Stimulated activated CD8-positive, alpha-beta memory T cell treated with anti-CD3 and anti-CD28 coated beads, Interleukin-4, amount 100 ng/mL, for 1 hour (primary cell): ENCODE measurements at places on chromosomes 12 and 14.
A peak's percentile ranks its signal among the peaks of the same experiment; 100 is the strongest.

DNA sequence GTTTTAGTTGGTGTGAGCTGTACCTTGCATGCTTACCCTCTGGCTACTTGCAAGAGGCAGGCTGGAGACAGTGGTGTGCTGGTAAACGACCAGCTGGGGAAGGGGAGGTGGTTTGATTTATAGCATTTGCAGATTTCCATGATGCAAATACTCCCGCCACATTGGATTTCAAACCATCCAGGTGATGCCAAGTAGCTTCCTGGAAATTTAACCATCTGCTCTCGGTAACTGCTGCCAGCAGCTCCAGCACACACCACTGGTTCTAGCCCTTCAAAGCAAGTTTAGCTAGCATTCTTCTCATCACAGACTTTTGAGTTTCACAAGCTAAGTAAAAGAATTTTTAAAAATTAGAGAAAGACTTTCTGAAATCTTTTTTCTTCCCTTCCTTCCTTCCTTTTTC is 104.5 kb upstream of the AMIGO2 start:
- DNase-seq = no peak

GRCh38 chr14:104865631-104866441 is 768 bp downstream of the CEP170B start:
- no peak for DNase-seq

DNA sequence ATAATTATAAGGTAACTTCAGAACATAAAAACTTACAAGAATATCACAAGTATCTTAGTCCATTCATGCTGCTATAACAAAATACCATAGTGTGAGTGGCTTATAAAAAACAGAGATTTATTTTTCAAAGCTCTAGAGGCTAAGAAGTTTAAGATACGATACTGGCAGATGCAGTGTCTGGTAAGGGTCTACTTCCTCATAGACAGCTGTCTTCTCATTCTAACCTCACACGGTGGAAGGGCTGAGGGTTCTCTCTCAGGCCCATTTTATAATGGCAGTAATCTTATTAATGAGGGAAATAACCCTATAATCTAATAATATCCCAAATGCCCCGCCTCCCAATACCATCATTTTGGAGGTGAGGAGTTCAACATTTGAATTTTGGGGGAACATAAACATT is 23.7 kb upstream of the OSBPL8 start:
- no peak for DNase-seq

- no peak for DNase-seq
These were observed 886 bp downstream of the SIX1 start for GRCh38 chr14:60648249-60648933.

GRCh38 chr12:115096588-115097397 is 412.8 kb upstream of the TBX3 start:
- no peak for DNase-seq

DNA sequence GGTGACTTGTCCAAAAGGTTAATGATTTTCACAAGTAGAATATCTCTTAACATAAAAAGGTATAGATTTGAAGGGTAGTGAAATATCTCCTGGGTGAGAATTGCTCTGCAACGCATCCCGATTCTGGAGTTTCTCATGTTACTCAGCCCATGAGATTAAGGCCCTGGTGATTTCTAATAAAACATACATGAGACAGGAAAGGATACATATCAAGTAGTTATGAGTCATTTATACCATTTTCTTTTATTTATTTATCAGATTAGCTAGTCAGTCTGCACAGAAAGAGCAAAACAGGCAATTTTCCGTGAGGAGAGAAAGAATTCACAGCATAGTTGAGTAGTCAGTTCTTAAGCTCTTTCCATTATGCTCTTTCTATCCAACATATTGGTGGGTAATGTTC is 535.6 kb upstream of the ATP2B1 start:
- DNase-seq = no peak

- no peak for DNase-seq
These were observed 156.4 kb upstream of the PLXNC1 start for GRCh38 chr12:93991829-93992461.

DNA sequence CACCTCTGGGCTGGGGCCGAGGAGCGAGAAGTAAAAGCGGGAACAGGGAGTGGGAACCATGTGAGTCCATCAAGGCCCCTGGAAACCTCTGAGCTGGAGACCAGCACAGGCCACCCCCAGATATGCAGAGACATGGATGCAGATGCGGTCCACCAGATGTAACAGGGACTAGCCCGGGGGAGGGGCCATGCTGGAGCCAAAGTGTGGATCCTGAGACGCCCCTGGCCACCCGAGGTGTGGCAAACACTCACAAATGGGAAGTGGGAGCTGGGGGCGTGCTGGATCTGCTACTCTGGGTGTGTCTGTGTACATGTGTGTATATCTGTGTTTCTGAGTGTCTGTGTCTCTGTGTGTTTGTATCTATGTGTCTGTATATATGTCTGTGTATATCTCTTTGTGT is 12.8 kb downstream of the MYL2 start:
- DNase-seq = no peak

DNA sequence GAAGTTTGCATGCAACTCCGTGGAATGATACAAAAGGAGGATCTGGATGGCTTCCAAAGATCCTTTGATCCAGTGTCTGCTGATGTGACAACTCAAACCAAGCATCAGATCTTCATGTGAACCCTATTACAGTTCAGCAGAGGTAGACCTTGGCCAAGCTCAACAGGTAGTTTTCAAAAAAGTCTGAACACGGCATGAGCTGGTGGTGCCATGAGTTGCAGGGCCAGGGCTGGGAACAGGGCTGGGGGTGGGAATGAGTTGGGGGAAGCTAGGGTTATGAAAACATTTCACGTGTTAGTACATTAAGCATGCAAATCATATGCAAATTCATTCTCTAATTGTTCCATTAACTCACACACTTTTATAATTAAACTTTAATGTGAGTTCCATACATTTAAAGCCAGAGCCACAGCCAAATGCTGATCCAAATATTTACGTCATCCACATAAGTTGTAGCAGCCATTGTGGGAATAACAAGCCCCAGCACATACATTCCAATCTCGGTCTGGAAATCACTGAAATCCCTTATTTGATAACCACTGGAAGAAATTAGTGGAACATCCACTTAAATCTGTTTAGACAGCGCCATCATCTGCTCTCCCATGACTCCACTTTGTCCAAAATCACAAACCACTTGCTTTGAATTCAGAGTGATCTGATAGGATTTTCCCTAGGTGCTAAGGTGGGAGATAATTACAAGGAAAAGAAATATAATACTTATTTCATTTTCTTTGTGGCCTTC is 158.5 kb downstream of the APAF1 start:
- DNase-seq = no peak

DNA sequence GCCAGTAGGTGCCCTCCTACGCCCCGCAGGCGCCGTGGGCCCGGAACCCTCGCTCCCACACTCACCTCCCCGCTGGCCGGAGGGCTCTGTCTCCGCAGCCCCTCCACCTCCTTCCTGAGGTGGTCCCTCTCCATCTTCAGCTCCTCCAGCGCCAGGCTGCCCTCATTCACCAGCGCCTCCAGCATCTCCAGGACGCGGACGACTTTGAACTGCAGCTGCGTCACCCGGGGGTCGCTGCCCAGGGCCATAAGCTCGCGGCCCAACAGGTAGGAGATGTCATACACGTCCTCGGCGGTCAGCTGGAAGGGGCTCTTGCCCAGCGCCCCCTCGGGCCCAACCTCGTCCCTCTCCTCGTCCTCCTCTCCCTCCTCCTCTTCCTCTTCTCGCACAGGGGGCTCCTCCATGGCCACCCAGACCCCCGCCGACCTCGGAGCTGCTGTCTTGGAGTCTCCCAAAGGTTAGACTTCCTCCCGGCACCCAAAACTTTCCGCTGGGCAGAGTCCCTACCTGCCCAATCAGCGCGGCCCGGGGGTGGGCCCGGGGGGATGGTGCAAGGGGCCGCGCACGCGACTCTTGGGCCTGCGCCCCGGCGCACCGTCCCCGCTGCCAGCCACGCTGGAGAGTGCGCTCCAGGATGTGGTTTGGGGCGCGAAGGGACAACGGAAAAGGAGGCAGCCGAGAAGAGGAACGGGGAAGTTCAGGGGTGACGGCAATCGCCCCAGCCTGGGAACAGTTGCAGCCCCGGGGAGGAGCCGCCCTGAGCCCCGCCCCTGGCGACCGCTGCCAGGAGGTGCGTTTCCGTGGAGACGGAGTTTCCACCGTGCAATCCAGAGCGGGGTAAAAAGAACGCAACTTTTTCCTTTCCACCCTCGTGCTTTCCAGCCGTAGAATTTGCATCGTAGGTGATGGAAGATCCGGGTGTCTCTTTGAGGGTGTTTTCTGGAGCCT is at the start of gene RILPL2:
Gene RILPL2 (minus strand): TSS at position 668 of the 948 bp plus-strand sequence. CDS start 264 bp downstream, at position 404.
- peak; percentile 86 for DNase-seq

DNA sequence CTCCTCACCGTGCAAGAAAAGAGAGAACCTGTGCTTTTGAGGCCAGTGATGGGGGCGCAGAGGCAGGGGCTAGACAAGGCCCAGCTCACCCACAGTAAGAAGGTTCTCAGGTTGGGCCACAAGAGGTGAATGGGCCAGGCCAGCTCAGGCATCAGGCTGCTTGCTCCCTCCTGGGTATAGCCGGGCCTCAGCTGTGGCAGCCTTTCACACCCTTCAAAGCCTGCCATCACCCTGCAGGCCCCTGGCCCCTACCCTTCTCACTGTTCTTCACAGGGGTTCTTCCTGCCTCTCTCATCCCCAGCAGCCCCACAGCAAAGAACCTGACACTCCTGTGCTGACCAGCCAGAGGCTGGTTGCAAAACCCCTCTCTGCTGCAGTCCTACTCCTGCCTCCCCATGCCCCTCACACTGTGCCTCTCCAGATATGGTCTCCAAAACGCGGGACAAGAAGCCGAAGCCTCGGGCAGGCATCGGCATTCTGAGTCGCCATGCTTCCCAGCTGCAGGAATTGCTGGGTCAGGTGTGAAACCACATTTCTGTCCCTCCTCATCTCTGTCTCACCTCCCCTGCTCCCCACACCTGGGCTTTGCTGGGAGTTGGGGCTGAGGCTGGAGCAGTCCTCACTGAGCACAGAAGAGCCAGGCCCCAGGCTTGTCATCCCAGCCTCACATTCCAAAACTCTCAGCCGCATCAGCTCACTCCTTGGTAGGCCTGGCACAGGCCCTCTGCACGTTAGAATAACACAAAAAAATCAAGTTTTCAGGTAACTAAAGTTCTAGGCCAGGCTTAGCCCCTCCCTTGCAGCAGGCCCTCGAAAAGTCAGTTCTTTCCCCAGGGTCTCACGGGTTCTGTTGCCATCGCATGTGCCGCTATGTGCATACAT is 6.9 kb upstream of the FAIM2 start:
- no peak for DNase-seq

- peak; percentile 34 for DNase-seq
These were observed 17.1 kb downstream of the SLC11A2 start for GRCh38 chr12:51009056-51009440.

GRCh38 chr12:110739488-110739887 is 3.2 kb downstream of the PPP1CC start:
- no peak for DNase-seq

- no peak for DNase-seq
These were observed 1435.9 kb upstream of the TMEM132C start for GRCh38 chr12:126830778-126831680.

GRCh38 chr14:69529563-69529962 is 45.0 kb downstream of the PLEKHD1 start:
- DNase-seq = no peak
